Regular cardiac myocyte (primary cell): ENCODE measurements at places on chromosomes 6 and 20. TPM values are rescaled to one million over a fixed set of nuclear protein-coding genes. Genes with fewer than 3 reads are reported as not detected.

ADAM33 gene
- total RNA-seq, result 1.2 and 1.7 TPM in 2 replicates

IP6K3 gene
- total RNA-seq, result under 0.01 and 0.28 TPM in 2 replicates

KIAA1755 gene
- total RNA-seq, result 2.5 and 3.1 TPM in 2 replicates

RIPOR3 gene
- total RNA-seq, result 5.4 and 13.2 TPM in 2 replicates

MUC22 gene
- total RNA-seq, result not detected in 2 replicates

C6orf58 gene
- total RNA-seq, result 0.19 TPM in 1 of 2 replicates, not detected in the other

MEI4 gene
- total RNA-seq, result not detected in 2 replicates

RBM38 gene
- total RNA-seq, result 4.5 and 8.2 TPM in 2 replicates

CDSN gene
- total RNA-seq, result under 0.01 TPM in 1 of 2 replicates, not detected in the other
